Osteocyte (in vitro differentiated cells): ENCODE measurements at places on chromosomes 1 and 21. TPM values are rescaled to one million over a fixed set of nuclear protein-coding genes. Genes with fewer than 3 reads are reported as not detected.

DNA sequence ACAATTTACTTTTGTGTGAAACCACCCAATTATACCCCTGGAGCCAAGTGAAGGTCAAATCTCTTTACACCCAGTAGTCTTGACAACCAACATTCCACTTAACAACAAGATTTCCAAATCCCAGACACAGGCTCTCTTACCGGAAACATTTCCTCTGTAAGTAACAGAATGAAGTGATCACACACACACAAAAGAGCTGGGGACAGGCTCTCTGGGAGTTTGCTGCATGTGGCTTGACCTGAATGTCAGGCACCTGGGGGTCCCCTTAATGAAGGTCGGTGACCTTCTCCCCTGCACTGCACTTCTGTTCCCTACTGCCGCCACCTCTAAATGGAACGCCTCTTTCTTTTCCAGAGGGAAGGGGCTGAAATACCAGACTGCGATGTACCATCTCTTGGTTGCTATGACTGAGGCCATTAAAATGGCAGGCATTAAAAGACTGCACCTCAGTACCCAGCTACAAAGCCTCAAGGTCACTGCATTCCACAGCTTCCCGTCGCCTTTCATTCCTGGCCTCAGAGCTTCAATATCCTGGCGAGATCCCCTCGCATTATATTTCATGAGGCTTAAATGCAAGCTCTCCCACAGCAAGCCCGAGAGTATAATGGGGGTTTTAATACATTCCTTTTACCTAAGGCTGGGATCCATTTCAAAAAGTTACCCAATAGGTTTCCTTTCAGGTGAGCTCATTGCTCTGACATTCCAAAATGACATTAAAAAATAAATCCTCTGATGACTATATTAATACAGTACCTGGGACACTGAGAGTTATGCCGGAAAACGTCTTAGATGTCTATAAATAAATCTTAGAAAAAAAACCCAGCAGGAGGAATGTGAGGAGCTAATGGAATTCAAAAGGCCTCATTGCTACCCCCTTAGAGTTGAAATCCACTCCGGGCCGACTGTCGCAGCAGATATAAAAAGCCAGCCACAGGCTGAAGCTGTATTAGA, 90.9 kb upstream of the DIRAS3 start:
- DNase-seq = no peak

- DNase-seq = no peak
These were observed 150.9 kb upstream of the POU3F1 start for GRCh38 chr1:38197312-38198061.

- DNase-seq = peak; percentile 77
These were observed 80.6 kb upstream of the IPO9 start for GRCh38 chr1:201748335-201748734.

GRCh38 chr21:37877888-37878684, 38.2 kb downstream of the KCNJ6 start:
- no peak for DNase-seq

DNA sequence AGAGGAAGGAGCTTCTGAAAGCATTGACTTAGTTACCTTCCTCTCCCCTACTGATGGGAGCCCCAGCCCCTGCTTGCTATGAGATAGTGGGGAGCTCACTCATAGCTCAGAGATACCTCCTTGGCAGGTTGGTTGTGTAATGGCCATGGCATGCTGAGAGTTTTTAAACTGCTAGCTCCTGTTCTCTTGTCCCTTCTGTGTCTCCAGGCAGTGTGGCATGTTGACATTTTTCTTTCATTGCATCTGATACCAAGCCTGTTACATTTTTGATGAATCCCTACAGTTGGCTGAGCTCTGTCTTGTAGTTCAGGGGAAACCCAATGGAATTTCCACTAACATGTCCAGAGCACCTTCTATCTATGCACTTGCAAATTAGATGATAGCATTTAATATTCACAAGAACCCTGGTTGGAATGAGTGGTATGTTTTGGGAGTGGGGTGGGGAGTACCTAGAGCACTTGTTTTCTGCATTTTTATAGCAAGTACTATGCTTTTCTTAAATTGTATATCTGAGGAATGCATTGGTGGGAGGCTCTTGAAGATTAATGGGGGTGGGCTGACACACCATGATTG, 39.1 kb upstream of the EFCAB14 start:
- no peak for DNase-seq

- DNase-seq = no peak
These were observed 46.8 kb downstream of the PTPRU start for GRCh38 chr1:29282924-29283803.

DNA sequence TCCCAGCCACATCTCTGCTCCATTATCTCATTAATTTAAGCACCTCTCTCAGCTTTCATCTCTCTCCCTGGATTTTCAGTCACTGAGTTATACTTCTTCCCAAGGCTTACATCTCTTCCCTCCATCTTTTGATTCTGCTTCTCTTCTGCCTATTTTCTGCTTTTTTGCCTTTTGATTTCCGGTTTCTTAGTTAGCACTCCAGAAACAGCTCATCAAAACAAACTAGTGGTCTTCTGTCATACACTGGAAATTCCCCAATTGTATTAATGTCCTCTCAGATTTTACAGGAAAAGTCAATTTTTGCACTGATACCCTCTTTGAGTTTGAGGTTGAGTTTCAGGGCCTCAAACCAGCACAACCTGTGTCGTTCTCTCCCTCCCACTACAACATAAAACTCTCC, 1.5 kb downstream of the LCE3E start:
- DNase-seq = no peak

Gene LRRC8C
- total RNA-seq = 3.5 and 3.8 TPM in 2 replicates

Gene CCDC190
- total RNA-seq = 1.1 and 1.8 TPM in 2 replicates
